Activated CD4-positive, alpha-beta memory T cell treated with anti-CD3 and anti-CD28 coated beads for 36 hours (primary cell): ENCODE measurements at places on chromosomes 2 and 18. TPM values are rescaled to one million over a fixed set of nuclear protein-coding genes. Genes with fewer than 3 reads are reported as not detected.
A peak's percentile ranks its signal among the peaks of the same experiment; 100 is the strongest.

C2orf49 gene
- total RNA-seq, result 16.9 TPM

CCDC93 gene
- 27.3 TPM for total RNA-seq

GRCh38 chr2:191580581-191580980 is 97.4 kb upstream of the NABP1 start:
- DNase-seq, result no peak

GRCh38 chr2:114762986-114763385 is 320.5 kb downstream of the DPP10 start:
- no peak for DNase-seq

GRCh38 chr2:113324684-113325160 is 46.0 kb upstream of the PAX8 start:
- peak; percentile 59 for DNase-seq
